Activated CD4-positive, CD25-positive, alpha-beta regulatory T cell treated with anti-CD3 and anti-CD28 coated beads, Interleukin-2, amount 50 U/mL, for 16 hours (primary cell): ENCODE measurements at places on chromosomes 12 and 14.

DNA sequence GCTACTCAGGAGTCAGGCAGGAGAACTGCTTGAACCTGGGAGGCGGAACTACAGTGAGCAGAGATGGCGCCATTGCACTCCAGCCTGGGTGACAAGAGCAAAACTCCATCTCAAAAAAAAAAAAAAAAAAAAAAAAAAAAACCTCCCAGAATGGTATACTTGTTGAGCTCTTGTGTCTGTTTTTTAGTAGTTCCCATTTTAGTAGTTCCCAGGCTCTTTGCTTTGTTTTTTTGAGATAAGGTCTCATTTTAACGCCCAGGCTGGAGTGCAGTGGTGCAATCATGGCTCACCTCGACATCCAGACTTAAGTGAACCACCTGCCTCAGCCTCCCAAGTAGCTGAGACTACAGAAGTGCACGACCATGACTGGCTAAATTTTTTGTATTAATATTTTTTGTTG, 13.4 kb downstream of the ATXN2 start:
- no peak for DNase-seq

- no peak for DNase-seq
Measured at GRCh38 chr14:31083781-31084180, 57.6 kb upstream of the STRN3 start.

DNA sequence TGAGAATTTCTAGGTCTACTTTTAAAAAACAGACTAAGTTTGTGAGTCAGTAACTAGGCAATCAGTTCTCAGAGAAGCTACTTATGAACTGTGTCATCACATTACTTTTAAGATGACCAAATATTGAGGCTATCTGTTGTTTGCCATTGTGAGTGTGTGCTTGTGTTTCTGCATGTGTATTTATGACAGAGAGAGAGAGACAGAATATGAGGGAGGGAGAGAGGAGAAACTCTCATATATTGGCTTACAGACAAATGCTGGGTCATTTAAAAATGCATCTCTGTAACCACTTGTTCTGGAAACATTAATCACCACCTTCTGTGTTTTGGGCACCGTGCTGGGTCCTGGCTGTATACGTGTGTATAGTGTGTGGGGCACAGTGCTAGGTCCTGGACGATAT, 161.5 kb upstream of the FRMD6 start:
- DNase-seq: no peak

- DNase-seq: no peak
Measured at GRCh38 chr14:75675265-75675960, 14.4 kb downstream of the TTLL5 start.

GRCh38 chr12:25083211-25083610, 111.7 kb downstream of the DNAI7 start:
- DNase-seq: no peak

DNA sequence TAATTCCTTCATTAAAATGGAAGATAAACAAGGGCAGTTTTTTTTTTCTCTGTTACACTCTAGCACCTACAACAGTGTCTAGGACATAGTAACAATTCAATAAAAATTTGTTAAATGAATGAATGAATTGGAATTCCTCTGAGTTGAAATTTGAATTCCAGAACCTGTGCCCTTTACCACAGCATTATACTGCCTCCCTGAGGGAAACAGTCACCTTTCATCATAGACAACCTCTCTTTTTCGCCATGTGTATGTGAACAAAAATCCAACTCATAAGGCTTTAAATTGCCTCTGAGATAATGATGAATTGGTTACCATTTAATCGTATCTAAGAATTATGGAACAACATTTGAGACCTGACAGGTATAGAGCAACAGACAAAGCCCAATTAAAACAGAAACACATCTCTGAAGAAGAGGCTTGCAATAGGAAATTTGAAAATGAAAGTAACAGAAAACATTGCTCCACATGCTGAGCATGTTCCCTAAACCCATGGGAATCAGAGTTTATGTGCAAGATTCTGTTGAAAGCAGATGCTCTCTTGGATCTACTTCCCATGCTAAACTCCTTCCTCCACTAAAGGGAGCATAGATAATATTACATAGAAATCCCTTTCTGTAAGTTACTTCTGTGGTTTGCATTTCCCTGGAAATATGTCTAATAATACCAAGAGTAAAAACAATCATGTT, 657.8 kb downstream of the GALC start:
- no peak for DNase-seq

DNA sequence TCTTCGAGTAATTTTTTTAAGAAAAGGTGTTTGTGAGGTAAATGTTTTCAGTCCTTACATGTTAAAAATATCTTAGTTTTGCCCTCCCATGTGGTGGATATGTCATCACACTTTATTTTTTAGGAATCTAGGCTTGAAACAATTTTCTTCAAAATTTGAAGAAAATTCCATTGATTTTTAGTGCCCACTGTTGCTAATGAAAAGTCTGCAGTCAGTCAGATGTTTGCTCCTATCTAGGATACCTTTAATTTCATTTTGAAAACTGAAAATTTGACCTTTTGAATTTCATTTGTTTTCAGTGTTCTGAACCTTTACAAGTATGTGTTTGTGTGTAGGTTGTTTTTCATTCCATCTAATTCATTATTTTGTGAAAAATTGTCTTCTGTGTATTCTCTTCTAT, 105.4 kb downstream of the LRRK2 start:
- no peak for DNase-seq

DNA sequence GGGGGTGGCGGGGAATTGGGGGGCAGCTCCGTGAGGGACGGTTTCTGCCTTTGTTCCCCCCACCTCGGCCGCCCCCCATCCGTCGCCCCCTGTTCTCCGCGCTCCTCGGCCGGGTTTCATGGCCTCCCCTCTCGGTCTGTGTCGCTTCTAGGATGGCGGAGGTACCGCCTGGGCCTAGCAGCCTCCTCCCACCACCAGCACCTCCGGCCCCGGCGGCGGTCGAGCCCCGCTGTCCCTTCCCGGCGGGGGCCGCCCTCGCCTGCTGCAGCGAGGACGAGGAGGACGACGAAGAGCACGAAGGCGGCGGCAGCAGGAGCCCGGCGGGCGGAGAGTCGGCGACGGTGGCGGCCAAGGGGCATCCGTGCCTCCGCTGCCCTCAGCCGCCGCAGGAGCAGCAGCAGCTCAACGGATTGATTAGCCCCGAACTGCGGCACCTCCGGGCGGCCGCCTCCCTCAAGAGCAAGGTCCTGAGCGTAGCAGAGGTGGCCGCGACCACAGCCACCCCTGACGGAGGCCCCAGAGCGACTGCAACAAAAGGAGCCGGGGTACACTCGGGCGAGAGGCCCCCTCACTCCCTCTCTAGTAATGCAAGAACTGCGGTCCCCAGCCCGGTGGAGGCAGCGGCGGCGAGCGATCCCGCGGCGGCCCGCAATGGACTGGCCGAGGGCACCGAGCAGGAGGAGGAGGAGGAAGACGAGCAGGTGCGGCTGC, 575 bp downstream of the NAA30 start:
- DNase-seq: peak; percentile 5
